ENCODE measurements at places on chromosomes 5 and 9.

- no peak for DNase-seq
Observed at GRCh38 chr9:116599342-116599884, 87.7 kb upstream of the TRIM32 start.

DNA sequence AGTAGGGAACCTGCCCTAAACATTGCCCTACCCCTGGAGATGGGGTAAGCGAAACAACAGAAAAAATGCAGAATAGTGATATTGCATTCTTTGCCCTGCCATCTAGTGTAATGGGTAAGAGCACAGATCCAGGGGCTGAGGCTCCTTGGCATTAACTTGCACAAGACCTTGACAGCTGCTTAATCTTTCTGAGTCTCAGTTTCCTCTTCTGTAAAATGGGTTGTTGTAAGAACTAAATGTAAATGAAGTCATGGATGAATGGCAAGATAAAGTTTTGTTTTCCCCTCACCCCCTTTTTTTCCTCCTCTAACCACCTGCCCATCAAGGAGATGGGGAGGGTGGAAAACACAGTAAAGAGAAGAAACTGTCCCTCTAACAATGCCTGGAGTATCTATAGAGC is 47.7 kb upstream of the ZNF366 start:
- DNase-seq = no peak

DNA sequence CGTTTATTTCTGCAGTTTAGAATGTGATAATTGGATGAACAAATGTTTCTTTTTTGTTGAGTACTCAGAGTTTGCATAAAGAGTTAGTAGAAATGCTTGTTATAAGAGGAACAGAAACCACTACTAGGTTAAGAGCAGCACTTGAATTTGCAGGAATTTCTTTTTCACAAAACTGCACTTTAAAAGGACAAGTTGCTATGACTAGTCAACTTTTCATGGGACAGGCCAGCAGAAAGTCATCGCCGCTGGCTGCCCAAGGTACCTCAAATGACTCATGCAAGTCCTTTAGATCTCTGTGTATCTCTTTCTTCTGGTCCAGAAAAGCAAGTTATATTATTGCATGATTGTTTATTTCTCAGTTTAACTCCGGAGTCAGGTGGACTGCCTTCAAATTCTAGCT is 97.3 kb upstream of the HMHB1 start:
- no peak for DNase-seq

DNA sequence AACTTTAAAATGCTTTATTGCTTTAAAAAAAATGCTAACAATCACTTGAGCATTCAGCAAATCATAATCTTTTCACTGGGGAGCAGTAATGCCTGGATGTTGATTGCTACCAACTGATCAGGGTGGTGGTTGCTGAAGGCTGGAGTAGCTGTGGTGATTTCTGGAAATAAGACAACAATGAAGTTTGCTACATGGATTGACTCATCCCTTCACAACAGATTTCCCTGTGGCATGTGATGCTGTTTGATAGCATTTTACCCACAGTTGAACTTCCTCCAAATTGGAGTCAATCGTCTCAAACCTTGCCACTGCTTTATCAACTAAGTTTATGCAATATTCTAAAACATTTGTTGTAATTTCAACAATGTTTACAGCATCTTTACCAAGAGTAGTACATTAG is 83.3 kb downstream of the MLLT3 start:
- DNase-seq = no peak

- DNase-seq = no peak
Observed at GRCh38 chr5:172455511-172456061, 1.3 kb upstream of the SH3PXD2B start.

DNA sequence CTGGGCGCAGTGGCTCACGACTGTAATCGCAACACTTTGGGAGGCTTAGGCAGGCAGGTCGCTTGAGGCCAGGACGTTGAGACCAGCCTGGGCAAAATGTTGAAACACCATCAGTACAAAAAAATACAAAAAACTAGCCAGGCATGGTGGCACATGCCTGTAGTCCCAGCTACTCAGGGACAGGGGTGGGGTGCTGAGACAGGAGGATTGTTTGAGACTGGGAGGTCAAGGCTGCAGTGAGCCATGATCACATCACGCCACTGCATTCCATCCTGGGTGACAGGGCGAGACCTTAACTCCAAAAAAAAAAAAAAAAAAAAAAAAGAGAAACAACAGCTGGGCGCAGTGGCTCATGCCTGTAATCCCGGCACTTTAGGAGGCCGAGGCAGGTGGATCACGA is 23.7 kb downstream of the DCAF12 start:
- DNase-seq = no peak

GRCh38 chr5:78496373-78496772 is 136.0 kb downstream of the SCAMP1 start:
- no peak for DNase-seq

All from stimulated activated CD4-positive, alpha-beta T cell treated with anti-CD3 and anti-CD28 coated beads, Interleukin-1b, Interleukin-23, amount 100 ng/mL, for 24 hours (primary cell).